Right forelimb (tissue), 1 donor: ENCODE measurements at places on chromosomes 4 and X.
A peak's percentile ranks its signal among the peaks of the same experiment; 100 is the strongest.

DNA sequence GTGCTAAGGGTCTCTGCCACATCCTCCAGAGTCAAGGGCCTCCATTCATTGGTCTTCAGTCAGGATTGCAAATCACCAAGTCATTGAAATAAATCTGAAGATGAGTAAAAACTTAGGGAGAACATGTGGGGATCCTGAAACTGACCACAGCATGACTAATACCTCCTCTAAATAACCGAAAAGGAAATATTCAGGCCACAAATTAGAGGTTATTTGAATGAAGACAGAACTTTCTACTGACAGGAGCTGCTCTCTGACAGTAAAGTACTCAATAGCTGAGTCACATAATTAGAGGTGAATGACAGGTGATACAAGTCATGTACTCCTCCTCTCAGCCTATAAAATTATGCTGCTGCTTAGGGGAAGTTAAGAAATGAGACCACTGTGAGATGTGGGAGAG lies 240.2 kb upstream of the F9 start:
- no peak for DNase-seq

- DNase-seq, result peak; percentile 44
These were observed 107.8 kb upstream of the GPC4 start for GRCh38 chrX:133523081-133523487.

DNA sequence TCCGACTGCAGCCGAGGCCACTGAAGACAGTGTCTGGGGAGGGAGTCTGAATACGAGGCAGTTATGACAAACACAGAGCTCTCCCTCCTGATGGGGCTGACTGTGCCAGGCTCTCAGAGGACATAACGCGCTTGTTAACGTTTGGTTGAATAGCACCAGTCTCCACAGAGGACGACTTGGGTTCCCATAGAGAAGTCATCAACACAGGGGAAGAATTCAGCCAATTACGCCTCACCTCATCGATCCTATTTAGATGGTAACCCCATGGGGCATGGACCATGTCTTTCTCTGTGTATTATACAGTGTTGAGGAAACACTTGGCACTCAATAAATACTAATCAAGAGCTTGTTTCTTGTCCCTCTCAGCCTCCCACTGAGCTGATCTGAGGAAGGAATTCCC lies 642.6 kb upstream of the LCORL start:
- no peak for DNase-seq

- no peak for DNase-seq
These were observed 443.2 kb upstream of the FRG1 start for GRCh38 chr4:189497516-189497915.

GRCh38 chr4:86563416-86563815 lies 30.7 kb upstream of the PTPN13 start:
- DNase-seq, result no peak

DNA sequence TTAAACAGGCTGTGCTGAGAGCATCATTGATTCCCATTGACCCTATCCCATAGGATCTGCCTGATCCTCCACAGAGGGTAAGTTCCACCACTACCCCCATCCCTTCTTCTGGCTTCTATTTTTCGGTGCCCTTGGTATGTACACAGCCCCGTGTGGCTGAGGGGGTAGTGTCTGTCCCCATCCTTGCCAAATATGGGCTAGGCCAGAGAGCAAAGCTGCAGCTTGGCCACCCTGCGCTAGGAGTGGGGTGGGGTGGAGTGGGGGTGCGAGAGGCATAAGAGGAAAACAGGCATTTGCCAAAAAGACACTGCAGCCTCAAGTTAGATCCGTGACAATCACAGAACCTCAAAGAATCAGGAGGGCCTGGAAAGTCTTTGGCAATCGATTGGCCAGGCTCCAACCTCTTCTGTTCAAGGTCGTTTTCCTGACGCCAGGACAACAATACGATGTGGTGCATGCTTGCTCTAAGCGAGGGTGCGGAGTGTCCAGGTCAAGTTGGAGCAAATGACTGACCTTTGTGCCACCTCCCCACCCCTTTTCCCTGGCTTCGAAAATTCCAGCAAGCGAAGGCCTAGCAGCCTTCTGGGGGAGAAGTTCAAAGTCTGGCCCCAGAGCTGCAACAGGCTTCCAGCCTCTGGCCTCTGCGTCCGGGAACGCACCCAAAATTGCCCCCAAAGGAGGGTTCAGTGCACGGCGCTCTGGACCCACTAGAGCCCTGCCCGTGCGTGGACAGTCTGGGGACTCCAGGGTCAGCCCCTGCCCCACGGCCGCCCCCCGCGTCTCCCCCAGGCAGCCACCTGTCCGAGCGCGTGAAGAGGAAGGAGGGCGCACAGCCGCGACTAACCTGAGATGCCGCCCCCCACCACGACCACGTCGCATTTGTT lies 598 bp downstream of the MAOB start:
- no peak for DNase-seq

DNA sequence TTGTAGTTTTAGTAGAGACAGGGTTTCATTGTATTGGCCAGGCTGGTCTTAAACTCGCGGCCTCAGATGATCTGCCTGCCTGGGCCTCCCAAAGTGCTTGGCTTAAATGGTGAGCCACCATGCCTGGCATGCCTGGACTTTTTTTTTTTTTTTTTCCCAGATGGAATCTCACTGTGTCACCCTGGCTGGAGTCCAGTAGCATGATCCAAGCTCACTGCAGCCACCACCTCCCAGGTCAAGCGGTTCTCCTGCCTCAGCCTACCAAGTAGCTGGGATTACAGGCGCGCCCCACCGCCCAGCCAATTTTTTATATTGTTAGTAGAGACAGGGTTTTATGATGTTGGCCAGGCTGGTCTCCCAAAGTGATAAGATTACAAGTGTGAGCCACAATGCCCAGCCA lies 8.4 kb downstream of the UBE2K start:
- DNase-seq, result no peak

- DNase-seq, result no peak
These were observed 145.0 kb downstream of the SOWAHB start for GRCh38 chr4:76752861-76753501.

GRCh38 chr4:136241221-136241986 lies 1290.9 kb downstream of the PCDH18 start:
- no peak for DNase-seq

DNA sequence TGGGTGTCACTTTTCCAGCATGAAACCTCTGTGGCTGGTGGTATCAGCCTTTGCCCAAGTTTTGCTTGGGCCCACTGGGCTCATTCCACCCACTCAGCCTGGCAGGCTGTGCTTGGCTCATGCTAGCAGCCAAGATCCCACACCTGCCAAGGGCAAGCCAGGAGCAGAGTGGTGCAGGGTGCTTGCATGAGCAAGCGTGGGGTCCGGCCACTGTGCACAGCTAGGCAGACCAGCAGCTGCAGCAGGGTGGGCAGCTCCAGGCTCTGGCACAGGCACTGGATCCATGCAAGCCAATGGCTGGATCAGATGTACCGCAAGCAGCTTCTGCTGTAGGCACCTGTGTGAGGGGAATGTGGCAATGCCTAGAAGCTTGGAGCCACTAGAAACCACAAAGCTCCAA lies 253.9 kb downstream of the SPOCK3 start:
- no peak for DNase-seq

- DNase-seq, result no peak
These were observed 12.8 kb downstream of the DCUN1D4 start for GRCh38 chr4:51855751-51856150.

GRCh38 chrX:94123062-94123461 lies 449.1 kb downstream of the FAM133A start:
- DNase-seq, result no peak

GRCh38 chr4:27057053-27057452 lies 196.4 kb downstream of the STIM2 start:
- DNase-seq, result no peak

GRCh38 chrX:20374450-20374849 lies 107.7 kb upstream of the RPS6KA3 start:
- no peak for DNase-seq

- no peak for DNase-seq
These were observed 28.1 kb upstream of the MAMLD1 start for GRCh38 chrX:150334981-150335380.

- DNase-seq, result no peak
These were observed 43.5 kb downstream of the SLC4A4 start for GRCh38 chr4:71382125-71382899.

DNA sequence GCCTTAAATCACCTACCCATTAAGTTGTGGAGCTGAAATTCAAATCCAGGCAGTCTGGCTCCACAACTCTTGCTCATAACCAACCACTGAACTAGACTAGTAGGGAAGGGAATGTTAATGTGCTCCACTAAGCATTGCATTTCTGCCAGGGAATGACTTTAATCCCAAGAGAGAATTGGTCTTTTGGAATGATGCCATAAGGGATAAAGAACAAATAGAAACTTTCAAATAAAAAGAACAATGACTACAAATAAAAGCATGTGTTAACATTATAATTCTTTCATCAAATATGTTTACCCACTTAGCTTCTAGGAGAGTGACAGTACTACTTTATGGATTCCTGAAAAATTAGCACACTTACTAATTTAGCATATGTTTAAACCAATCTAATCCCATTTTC lies 905.9 kb downstream of the CENPC start:
- no peak for DNase-seq

DNA sequence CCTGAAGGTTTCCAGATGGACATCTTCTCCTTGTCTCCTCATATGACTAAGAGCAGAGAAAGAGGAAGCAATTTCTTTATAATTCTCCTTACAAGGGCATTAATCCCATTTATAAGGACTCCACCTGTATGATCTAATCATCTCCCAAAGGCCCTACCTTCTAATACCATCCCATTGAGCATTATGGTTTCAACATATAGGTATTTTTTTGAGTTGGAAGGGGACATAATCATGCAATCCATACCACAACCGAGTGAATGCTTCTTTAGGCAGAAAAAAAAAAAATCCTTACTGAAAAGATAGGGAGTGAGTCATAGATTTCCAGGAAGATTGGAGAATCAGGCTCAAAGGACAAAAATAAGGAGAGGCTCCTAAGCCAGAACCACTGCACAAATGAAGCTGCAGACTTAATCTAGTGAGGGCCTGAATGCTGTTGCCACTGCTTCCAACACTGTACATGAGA lies 312.5 kb upstream of the HS3ST1 start:
- no peak for DNase-seq

DNA sequence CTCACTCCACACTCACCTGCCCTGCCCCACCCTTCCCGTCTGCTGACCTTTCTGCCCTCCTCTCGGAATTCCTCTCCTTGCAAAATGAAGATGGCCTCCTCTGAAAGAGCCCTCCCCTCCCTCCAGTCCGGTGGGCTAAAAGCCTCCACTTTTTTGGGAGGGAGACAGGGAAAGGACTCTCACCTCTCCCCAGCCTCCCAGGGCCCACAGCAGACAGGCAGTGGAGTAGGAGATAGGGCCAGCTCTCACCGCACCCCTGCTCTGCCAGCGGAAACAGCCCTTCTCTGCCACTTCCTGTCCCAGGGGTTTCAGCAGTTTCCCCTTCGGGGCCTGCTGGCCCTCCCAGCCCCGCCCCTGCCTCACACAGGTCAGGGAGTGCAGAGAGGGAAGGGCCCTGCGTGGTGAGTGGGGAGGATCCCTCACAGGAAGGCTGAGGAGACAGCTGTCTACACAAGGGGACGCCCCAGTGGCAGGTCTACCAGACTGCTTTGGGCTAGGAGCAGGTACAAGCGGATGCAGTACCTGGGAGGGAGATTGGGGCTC lies 18.2 kb downstream of the ELF4 start:
- DNase-seq, result no peak

- no peak for DNase-seq
These were observed at the start of gene PPP1R3F for GRCh38 chrX:49269767-49270248. Gene PPP1R3F (plus strand): TSS chrX:49269793. CDS start chrX:49269870, 77 bp downstream.

GRCh38 chrX:115602308-115602707 lies 41.3 kb downstream of the PLS3 start:
- DNase-seq, result no peak

DNA sequence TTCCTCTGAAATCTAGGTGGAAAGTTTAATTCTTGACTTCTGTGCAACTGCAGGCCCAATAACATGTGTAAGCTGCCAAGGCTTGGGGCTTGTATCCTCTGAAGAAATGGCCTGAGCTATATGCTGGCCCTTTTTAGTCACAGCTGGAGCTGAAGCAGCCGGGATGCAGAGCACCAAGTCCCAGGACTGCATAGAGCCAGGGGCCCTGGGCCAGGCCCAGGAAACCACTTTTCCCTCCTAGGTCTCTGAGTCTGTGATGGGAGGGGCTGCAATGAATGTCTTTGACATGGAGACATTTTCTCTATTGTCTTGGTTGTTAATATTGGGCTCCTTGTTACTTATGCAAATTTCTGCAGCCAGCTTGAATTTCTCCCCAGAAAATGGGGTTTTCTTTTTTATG lies 588.5 kb downstream of the CENPC start:
- no peak for DNase-seq

DNA sequence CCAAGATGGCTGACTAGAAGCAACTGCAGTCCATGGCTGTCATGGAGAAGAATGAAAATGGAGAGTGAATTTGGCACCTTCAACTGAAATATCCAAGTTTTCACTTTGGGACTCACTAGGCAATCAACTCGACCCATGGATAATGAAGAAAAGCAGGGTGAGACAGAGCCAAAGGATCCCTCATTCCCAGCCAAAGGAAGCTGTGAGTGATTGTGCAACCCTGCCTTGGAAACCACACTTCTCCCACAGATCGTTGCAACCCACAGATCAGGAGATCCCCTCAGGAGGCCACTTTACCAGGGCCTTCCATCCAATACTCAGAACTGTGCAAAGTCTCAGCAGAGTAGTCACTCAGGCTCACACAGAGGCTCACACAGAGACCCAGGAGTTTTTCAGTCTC lies 4.5 kb downstream of the CFAP299 start:
- no peak for DNase-seq

- DNase-seq, result no peak
These were observed 107.0 kb upstream of the TLR2 start for GRCh38 chr4:153577053-153577452.

- no peak for DNase-seq
These were observed 22.7 kb downstream of the DYNLT3 start for GRCh38 chrX:37824491-37825214.

GRCh38 chr4:132169660-132170059 lies 979.4 kb upstream of the PCDH10 start:
- DNase-seq, result no peak

DNA sequence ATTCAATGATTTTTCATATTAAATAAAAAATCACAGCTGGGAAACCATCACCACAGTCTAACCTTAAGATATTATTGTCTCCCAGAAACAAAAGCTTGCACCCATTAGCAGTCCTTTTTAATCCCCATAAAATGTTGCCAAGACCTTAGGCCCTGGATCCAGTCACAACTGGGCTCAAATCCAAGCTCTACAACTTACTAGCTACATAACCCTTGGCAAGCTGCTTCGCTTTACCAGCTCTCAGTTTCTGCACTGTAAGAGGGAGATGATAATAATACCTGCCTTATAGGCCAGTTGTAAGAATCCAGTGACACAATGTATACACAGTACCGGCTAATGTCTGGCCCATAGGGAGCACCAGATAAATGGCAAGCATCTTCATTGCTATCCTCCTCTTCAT lies 400.9 kb upstream of the FGF13 start:
- no peak for DNase-seq

DNA sequence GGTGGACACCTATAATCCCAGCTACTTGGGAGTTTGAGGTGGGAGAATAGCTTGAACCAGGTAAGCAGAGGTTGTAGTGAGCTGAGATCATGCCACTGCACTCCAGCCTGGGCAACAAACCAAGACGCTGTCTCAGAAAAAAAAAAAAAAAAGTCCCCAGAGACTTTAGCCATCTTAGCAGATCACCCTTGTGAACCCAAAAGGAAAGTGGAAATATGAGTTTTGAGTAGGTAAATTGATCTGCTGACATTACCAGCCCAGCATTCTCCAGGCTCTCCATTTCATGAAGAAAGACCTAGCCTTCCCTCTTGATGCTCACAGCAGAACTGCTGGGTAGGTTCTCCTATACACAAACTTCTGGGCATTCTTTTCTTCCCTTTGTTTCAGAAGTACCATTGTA lies 24.5 kb upstream of the HNRNPD start:
- no peak for DNase-seq
